ENCODE measurements at places on chromosomes 12 and 14.

GRCh38 chr12:120230326-120230973 is 29.5 kb upstream of the RPLP0 start:
- DNase-seq: no peak

DNA sequence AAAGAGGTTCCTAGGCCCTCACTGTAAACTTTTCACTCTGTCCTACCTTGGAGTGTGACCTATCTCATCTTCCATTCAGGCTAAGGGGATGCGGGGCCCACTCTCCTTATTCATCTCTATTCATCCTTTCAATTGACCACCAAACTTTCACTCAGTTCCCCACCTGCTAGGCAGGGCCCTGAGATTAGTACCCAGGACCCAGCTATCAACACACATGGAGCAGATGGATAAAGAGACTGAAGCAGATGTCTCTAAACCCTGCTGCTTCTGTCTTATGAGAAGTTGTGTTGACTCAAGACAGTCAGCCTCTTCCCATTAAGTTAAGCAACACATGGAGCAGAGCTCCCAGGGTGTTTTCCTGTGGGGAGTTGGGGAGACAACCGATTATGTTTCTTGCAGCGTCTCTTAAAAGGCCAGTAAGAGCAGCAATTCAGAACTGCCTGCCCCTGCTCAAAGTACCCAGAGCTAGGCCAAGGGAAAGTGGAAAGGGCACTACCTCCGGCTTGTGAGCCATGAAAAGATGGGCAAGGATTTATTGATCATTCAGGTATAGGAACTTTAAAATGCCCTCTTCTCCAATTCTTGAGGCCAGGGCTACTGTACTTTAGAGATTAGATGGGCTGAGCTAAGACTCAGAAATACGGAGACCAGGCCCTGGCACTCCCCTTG is 10.7 kb downstream of the KRT76 start:
- DNase-seq: no peak

DNA sequence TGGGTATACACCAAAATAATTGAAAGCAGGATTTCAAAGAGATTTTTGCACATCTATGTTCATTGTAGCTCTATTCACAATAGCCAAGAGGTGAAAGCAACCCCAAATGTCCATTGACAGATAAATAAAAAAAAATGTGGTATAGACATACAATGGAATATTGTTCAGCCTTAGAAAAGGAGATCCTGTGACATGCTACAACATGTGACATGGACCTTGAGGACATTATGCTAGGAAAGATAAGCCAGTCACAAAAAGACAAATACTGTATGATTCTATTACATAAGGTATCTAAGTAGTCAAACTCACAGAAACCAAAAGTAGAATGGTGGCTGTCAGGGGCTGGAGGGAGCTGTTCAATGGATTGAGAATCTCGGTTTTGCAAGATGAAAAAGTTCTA is 12.1 kb downstream of the GPRC5D start:
- DNase-seq: no peak

GRCh38 chr14:38528582-38528981 is 272.7 kb upstream of the CLEC14A start:
- DNase-seq: no peak

Data from NCI-H187 treated with DMSO at 0.1 percent for 48 hours (cell line).